ENCODE measurements at places on chromosomes 2 and 18.

GRCh38 chr2:15727396-15728244 is 136.0 kb downstream of the DDX1 start:
- DNase-seq: no peak

DNA sequence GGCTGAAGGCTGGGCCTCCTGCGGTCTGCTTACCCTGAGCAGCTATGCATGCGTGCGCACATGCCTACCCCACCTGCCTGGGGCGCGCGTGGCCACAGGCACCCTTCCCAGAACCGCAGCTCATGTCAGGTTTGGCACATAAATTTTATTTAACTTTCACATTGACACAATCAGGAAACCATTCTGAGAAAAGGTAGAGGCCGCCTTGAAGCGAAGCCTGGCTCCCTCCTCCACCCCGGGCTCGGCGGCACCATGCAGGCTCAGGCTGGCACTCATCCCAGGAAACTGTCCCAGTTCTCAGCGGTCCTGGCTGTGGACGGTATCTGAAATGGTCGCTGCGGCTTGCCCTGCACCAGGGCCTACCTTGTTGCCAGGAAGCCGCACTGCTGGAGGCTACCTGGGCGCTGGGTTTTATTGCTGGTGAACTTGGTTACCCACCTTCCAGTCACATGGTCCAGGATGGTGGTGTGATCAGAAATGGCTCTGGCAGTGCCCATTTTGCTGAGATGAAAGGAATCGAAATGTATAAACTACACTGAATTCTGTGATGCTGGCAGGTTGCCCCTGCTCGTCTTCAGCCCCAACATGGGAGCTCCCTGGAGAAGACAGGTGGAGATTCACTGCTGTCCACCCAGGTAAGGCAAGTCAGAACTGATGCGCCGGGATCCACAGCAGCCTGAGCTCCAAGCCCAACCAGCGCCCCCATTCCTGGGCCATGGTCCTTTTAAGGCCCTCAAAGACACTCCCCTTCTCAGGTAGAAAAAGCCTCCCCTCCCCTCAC is 25.5 kb downstream of the CHST10 start:
- DNase-seq: no peak

DNA sequence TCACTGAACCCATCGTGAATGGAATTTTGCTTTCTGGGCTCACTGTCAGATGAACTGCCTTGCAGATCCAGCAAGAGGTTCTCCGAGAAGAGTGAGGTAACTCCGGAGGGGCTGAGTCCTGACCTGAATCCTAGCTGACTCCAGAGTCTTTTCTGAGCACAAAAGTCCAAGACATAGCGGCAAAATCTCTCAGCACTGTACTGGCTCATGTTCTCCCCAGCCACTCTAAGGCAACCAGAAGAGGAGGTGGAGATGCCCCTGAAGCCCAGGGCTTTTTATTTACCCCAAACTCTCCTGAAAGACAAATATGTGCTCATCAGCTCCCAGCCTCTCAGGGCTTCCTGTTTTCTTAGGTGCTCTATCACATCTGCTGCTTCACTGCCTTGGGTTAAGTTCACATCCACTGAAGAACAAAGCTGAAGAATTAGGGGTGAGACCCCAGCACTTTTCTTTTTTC is 221.8 kb downstream of the MREG start:
- no peak for DNase-seq

- no peak for DNase-seq
Measured at GRCh38 chr2:48328159-48328809, 201.7 kb upstream of the STON1 start.

- DNase-seq: no peak
Measured at GRCh38 chr2:181723731-181724130, 43.4 kb upstream of the NEUROD1 start.

- DNase-seq: no peak
Measured at GRCh38 chr18:80180778-80181564, 66.3 kb downstream of the PARD6G start.

DNA sequence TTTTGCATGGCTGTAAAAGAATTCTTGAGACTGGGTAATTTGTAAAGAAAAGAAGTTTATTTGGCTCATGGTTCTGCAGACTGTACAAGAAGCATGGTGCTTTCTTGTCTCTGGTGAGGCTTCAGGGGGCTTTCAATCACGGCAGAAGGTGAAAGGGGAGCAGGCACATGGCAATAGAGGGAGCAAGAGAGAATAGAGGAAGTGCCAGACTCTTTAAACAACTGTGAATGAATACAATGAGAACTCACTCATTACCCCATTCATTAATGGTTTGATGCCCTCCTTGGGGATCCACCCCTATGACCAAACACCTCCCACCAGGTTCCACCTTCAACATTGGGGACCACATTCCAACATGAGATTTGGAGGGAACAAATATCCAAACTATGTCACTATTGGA is 463.5 kb downstream of the MTX2 start:
- no peak for DNase-seq

GRCh38 chr2:28587526-28588291 is 91.8 kb downstream of the PLB1 start:
- DNase-seq: no peak

DNA sequence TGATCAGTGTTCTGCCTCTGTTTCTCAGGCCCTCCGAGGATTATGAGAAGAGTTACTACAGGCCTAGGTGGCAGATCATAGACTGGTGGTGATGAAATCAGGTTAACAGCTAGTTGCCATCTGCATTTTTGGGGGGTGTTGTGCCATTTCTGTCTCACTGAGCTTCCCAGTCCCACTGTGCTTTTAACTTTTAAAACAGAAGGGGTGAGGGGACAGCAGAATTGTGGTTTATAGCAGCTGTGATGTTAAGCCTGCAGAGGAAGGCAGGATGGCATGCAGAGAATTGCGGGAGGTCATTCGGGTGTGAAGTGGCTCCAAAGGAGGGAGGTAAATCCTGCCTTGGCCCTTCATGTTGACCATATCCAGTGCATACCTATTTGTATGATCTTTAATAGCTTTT is 5.0 kb downstream of the CAB39 start:
- DNase-seq: no peak

DNA sequence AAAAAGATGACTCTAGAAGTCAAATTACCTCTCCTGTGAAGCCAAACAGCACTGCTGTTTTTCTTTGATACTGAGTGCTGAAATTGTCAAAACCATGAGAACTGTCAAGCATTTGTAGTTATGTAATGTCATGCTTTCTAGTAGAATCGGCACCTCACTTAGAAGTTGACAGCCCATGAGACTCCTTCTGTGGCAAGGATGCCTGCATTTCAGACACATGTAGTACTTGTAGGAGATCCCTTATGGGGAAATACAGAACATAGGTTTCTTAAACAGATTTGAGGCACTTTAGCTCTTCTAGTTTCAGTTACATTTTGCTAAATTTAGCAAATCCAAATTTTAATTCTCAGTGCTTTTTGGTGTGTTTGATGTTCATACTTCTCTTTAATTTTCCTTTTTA is 15.7 kb downstream of the ZNF407 start:
- no peak for DNase-seq

GRCh38 chr2:28067602-28068001 is 177.1 kb downstream of the BABAM2 start:
- DNase-seq: no peak

DNA sequence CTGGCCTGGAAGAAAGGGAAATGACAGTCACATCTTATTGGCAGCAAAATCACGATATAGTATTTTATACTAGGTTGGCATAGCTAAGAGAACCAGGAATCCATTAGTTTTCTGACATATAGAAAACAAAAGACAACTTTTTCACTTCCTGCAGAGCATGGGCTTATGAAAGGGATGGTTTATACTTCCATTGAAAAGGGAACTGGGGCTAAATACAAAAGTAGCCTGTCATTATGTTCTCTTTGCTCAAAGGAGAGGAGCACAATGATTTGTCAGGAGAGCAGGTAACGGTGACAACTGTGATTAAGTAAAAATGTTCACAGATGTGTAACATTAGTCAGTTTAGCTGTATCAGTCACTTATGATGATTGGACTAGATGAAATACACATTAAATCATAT is 46.4 kb downstream of the SLC25A12 start:
- no peak for DNase-seq

DNA sequence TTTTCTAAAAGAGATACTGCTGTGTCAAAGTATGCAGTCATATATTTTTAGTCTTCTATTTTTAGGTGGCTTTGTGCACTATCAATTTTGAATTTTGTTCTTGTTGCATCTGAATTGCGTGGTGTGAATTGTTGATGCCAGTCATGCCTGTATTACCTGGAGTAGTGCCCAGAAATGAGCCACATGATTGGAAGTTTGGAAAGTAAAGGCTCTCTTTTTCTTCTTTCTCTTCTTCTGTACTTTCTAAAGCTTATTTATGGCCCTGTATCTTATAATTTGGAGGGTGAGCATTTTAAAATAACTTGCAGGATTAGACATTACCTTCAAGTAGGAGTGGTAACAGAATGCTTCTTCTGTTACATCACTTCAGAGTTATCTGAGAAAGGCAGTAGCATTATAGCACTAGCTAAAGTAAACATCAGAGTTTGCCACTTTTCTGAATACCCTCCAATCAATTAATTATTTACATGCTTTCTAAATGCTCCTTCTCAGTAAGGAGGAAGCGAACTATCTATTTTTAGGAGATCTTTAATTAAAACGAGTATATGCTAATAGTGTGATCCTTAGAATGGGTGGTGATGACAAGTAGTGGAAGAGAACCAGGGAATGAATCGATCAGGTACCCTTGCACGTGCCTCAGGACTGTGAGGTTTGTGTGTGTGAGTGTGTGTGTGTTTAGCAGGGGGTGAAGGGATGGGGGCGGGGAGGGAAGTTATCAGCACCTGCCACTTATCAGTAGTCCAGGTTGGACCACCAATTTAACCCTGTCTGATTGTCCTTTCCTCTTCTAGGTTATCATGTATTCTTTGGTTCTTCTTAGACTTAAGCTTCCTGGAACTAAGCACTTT is 112.5 kb downstream of the MAP3K20 start:
- DNase-seq: no peak

- no peak for DNase-seq
Measured at GRCh38 chr18:54712758-54713157, 115.5 kb upstream of the RAB27B start.

GRCh38 chr2:239548451-239548871 is 147.6 kb upstream of the HDAC4 start:
- no peak for DNase-seq

DNA sequence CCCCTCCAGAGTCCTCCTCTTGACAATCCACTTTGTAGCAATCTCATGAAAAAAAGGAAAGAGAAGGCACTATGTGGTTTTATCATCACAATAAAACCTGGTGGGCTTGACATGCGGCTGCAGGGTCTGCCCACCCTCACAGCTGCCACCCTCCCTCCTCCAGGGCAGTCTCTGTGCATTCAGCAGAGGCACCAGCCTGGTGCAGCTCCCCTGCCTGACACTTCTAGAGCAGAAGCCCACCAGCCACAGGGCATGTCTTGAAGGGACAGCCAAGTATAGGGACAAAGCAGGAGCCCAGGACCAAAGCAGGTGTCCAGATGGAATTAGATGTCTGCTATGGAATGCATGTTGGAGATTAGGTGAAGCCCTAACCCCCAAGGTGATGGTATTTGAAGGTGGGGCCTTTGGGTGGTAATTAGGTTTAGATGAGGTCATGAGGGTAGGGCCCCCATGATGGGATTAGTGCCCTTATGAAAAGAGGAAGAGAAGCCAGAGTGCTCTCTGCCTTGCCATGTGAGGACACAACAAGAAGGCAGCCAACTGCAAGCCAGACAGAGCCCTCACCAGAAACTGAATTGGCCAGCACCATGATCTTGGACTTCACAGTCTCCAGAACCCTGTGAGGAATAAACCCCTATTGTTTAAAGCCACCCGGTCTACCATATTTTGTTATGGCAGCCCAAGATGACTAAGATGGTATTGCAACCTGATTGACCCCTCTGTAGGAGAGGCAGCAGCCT is 86.9 kb downstream of the MCFD2 start:
- DNase-seq: no peak

GRCh38 chr2:158893026-158893425 is 75.4 kb upstream of the TANC1 start:
- DNase-seq: no peak

GRCh38 chr2:133377599-133377998 is 190.7 kb downstream of the NCKAP5 start:
- no peak for DNase-seq

DNA sequence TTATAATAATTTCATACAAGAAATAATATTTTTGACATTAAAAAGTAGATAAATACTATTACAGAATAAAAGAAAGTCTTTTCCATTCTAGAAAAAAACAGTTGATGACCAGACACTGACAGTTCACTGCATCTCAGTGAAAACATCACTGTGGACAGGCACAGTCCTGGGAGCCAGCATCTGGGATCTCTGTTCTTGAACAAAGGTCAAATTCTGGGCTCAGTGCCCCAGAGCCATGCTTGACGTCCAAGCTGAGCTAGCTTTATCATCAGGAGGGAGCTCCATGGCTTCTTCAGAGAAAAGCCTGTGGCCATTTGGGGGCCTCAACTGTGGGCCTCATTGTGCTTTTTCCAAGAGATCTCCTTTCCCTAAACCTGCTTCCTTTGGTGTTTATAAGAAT is 86.1 kb upstream of the SRD5A2 start:
- no peak for DNase-seq

DNA sequence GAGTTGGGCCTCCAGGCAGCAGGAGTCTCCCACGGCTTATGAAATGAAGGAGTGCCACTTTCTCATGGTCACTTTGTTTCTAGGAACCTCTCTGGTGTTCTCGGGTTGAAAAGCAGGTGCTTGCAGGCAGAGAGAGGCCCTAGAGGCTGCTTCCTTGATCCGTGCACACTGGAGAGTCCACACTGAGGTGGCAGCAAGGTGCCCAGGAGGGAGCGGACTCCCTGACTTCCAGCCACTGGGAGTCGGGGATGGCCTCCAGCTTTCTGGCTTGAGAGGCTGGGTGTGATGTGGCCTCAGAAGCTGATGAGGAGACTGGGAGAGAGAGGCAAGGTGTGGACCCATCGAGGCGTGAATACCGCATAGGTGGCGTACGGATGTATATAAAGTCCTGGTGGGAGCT is 221.8 kb downstream of the AGAP1 start:
- DNase-seq: no peak

GRCh38 chr2:123438251-123438650 is 586.8 kb upstream of the CNTNAP5 start:
- DNase-seq: no peak

DNA sequence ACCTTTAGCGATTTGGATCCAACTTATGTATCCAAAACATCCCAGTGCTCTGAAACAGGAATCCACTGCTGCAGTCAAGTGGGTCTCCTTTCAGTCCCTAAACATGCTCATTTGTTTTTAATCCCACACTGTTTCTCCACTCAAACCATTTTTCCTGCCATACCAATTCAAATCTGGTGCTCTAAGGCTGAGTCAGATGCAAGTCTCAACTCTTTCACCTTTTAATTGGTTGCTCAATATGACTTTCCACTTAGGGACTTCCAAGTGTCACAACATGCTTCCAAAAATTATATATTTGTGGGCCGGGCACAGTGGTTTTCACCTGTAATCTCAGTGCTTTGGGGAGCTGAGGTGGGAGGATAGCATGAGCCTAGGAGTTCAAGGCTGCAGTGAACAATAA is 113.4 kb upstream of the TANK start:
- no peak for DNase-seq

- DNase-seq: no peak
Measured at GRCh38 chr2:67255933-67256615, 141.1 kb upstream of the ETAA1 start.
